ENCODE measurements at places on chromosomes 16 and 17.

- no peak for DNase-seq
Measured at GRCh38 chr16:11107780-11108465, 148.1 kb downstream of the SOCS1 start.

DNA sequence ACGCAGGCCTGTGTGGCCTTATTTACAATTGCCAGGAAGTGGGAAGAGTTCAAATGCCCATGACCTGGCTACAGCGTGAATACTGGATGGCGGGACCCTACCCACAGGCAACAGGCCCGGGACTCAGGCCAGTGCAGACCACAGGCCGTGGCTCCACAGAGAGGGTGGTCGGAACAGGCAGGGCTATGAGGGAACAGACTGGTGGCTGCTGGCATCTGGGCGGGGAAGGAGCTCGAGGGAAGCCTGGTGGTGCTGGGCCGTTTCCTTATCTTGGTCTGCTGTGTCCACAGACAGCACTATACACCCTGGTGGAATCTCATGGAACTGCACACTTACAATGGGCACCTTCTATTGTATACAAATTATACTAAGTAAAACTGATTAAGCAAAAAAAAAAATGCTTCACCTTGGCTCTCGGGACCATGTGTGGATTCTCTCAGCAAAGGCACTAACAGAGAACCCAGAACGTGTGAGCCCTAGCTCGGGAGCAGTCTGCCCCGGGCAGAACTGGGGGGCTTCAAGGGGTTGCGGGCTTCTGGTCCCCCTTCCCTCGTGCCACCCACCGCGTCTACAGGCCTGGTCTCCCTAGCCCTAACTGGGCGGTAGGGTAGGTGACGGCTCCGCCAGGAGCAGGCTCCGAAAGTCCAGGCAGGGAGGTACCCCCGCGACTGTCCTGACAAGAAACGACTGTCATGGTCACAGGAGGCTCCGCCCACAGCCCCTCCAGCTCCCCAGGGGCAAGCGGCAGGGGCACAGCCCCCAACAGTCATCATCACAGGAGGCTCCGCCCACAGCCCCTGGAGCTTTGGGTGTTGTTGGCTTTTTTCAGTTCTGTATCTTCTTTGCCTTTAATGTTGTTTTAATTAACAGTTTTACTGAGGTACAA is 21.8 kb downstream of the CEP131 start:
- peak; percentile 62 for DNase-seq

DNA sequence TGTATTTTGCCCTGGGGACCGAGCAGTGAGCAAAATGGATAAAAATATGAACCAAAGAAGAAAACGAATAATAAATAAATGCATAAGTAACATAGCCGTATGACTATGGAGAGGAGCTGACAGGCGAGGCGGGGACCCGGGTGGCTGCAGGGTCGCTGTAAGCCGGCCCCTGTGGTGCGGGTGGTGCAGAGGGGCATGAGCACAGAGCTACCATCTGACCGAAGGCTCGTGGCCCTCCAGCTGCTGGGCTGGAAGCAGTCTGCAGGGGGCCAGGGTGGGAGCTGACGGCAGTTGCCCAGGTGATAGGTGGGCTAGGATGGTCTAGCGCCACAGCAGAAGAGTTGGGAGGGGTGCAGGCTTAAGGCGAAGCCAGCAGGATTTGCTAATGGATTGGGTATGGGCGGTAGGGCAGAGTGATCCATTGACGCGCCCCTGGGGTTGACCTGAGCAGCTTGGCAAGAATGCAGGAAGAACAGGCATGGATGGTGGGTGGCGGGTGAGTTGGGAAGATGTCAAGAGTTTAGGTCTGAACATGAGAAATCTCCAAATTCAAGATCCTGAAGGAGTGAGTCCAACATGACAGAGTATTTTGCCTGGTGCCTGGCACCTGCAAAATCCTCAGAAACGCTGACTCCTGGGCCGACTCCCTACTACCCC is 228.0 kb downstream of the FOXL1 start:
- no peak for DNase-seq

DNA sequence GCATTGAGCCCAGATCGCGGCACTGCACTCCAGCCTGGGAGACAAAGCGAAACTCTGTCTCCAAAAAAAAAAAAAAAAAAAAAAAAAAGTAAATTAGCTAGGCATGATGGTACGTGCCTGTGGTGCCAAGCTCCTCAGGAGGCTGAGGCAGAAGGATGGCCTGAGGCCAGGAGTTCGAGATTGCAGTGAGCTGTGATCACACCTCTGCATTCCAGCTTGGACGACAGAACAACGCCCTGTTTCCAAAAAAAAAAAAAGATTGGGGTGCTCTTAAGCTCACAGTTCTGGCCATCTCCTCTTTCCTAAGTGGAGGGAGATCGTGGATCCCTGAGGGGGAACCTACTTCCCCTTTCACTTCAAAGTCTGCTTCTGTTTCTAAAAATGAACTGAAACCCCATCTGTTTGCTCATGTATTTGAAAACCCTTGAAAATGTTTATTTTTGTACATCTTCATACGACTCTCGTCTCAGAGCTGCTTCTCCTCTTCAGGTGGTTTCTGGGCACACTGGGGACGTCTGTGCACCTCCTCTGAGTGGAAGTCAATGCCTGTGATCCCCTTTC is 138.8 kb downstream of the PRKCA start:
- peak; percentile 21 for DNase-seq

- DNase-seq, result no peak
Measured at GRCh38 chr16:14475370-14476139, 154.5 kb downstream of the PARN start.

GRCh38 chr17:19262650-19263631 is 25.8 kb downstream of the EPN2 start:
- DNase-seq, result no peak

DNA sequence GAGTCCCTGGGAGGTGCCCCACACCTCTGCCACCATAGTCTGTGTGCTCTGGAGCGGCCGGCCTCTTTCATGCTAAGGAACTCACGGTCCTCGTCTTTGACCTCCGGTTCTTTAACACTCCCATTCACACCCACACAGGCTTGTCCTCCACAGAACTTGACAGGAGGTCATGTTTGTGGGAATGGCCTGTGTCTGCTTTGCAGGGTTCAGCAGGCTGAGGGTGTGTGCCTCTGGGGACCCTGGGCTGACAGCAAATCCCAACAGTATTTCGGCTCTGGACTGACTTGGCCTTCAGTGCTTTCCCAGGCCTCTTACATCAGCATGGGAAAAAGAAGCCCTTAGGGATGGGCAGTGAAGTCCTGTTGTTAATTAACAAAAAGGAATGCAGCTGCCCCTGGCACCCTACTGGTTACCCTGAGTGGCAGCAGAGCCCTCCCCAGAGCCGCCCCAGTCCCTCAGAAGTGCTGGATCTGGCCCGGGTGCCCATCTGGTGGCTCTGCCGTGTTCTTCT is 35.4 kb upstream of the ADORA2B start:
- no peak for DNase-seq

GRCh38 chr17:9132944-9133610 is 111.8 kb downstream of the NTN1 start:
- DNase-seq, result no peak

DNA sequence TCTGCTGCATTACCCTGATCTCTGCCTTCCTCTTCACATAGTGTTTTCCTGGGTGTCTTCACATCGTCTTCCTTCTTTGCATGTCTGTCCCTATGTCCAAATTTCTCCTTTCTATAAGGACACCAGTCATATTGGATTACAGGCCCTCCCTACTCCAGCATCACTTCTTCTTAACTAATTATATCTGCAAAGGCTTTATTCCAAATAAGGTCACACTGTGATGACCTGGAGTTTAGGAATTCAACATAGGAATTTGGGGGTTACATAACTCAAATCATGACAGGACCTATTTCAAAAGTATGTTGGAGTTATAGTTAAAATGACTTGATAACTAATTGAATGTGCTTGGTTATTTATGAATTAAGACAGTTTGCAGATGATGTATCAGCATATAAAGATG is 490.5 kb upstream of the ERCC4 start:
- DNase-seq, result no peak

- DNase-seq, result no peak
Measured at GRCh38 chr17:78430892-78431691, 52.6 kb downstream of the PGS1 start.

- no peak for DNase-seq
Measured at GRCh38 chr16:23080329-23080728, 68.9 kb downstream of the USP31 start.

DNA sequence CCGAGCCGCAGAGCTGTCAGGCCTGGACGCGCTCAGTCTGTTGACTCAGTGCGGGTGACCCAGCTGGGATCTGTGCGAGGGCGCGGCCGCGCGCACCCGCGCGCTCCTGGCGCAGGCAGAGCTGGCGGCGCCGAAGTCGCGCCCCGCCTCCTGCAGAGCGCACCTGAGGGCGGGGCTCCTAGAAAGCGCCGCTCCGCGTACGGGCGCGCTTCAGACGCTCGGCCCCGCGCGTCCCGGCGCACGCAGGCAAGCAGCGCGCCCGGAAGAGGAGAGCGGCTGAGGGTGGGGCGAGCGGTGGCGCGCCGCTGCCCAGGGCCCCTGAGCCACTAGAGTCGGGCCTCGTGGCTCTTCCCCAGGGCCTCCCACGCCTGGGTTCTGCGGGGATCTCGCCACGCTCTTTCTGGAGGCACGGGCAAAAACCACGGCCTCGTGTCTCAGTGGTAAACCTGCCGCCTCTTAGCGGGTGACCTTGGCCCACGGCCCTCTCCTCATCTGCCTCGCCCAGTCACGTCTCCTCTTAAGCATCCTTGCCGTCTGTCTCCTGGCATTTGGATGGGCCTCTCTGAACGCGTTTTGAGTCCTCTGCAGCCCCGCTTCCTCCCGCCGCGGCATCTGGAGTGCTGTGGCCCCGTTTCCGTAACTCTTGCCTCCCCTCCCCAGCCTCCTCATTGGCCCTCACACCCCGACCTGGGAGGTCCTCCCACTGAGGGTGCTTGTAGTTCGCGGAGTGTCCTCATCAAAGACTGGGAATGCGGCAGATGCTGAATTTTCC is at the start of gene ABCA5:
Gene ABCA5, minus strand, starts transcription at position 74 of the 772 bp plus-strand sequence. CDS start 12,718 bp downstream, outside the sequence.
- DNase-seq, result peak; percentile 80

GRCh38 chr16:85253084-85253941 is 141.0 kb upstream of the CIBAR2 start:
- peak; percentile 93 for DNase-seq

GRCh38 chr16:56047307-56048234 is 143.7 kb upstream of the GNAO1 start:
- DNase-seq, result no peak

GRCh38 chr17:77952368-77952767 is 6.1 kb upstream of the TNRC6C start:
- no peak for DNase-seq

All from GM12892 (cell line).